CD4-positive, CD25-positive, alpha-beta regulatory T cell (primary cell): ENCODE measurements at places on chromosomes 6 and 20. TPM values are rescaled to one million over a fixed set of nuclear protein-coding genes. Genes with fewer than 3 reads are reported as not detected.
A peak's percentile ranks its signal among the peaks of the same experiment; 100 is the strongest.

GRCh38 chr6:39889229-39889628 lies 45.0 kb downstream of the MOCS1 start:
- no peaks in the 10 kb centered on the region for H3K4me1 ChIP-seq
- no peak for DNase-seq
- no peak overlapping the region for H3K4me3 ChIP-seq
- H3K36me3 ChIP-seq, result no peaks in the 10 kb centered on the region
- H3K27ac ChIP-seq, result no peak overlapping the region

DNA sequence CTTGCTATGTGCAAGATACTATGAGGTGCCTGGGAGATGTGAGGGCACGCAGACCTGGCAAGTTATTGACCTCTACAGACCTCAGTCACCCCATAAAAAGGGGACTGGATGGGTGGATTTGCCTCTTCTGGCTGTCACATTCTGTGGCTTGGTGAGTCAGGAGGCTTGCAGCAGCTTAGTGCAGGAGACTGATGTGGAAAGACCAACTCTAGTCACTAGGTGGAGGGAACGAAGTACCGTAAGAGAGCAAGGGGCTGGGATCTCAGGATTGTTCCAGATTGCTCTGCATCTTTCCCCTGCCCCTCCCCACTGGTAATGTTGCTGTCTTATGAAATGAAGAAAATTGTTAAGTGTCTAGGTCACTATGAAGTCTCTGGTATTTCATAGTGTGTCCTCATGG lies 3.3 kb downstream of the MAPRE1 start:
- H3K36me3 ChIP-seq, result peaks cover 18% of the 10 kb centered on the region
- H3K4me3 ChIP-seq, result peak overlapping the region; percentile 29
- H3K4me1 ChIP-seq, result peaks cover 50% of the 10 kb centered on the region
- DNase-seq, result no peak
- H3K27ac ChIP-seq, result peak overlapping the region; percentile 37

GRCh38 chr6:21521276-21521675 lies 72.3 kb upstream of the SOX4 start:
- no peak overlapping the region for H3K4me3 ChIP-seq
- no peaks in the 10 kb centered on the region for H3K27me3 ChIP-seq
- H3K36me3 ChIP-seq, result no peaks in the 10 kb centered on the region
- no peak for DNase-seq

GRCh38 chr6:152151920-152152319 lies 344.4 kb downstream of the ESR1 start:
- no peaks in the 10 kb centered on the region for H3K4me1 ChIP-seq
- H3K27me3 ChIP-seq, result no peaks in the 10 kb centered on the region
- DNase-seq, result no peak
- no peak overlapping the region for H3K4me3 ChIP-seq

The SCGN gene
- total RNA-seq, result not detected

The IMPG1 gene
- not detected for total RNA-seq

- H3K4me1 ChIP-seq, result no peaks in the 10 kb centered on the region
- no peak overlapping the region for H3K4me3 ChIP-seq
- H3K27ac ChIP-seq, result no peak overlapping the region
Observed at GRCh38 chr6:140669321-140669720, 1294.9 kb upstream of the CITED2 start.

The TINAG gene
- not detected for total RNA-seq

The LPA gene
- total RNA-seq, result not detected

The SLA2 gene
- total RNA-seq, result 39.4 TPM

- no peak overlapping the region for H3K4me3 ChIP-seq
- no peaks in the 10 kb centered on the region for H3K27me3 ChIP-seq
- peak; percentile 79 for DNase-seq
- no peak overlapping the region for H3K27ac ChIP-seq
Observed at GRCh38 chr6:89375427-89376267, 23.1 kb upstream of the UBE2J1 start.

The FAM83C gene
- not detected for total RNA-seq

DNA sequence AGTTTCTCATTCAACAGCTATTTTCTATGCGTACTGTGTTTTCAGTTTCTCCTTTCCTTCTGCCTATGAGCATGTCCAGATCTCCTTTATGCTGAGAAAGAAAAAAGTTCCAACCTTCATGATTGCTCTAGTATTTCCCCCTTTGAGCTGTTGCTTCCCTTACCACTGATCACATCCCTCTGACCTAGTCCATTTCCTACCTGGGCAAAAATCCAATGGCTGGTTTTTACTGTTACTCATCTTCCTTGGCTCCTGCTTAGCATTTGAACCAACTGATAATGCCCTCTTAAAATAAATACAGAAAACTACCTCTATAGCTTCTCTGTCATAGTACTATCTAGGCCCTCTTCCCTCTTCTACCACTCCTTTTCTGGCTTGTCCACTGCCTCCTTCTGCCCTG lies 6.0 kb downstream of the RFX6 start:
- peaks cover 6% of the 10 kb centered on the region for H3K27me3 ChIP-seq
- no peak overlapping the region for H3K4me3 ChIP-seq
- DNase-seq, result no peak
- H3K36me3 ChIP-seq, result no peaks in the 10 kb centered on the region

- H3K36me3 ChIP-seq, result no peaks in the 10 kb centered on the region
- H3K27me3 ChIP-seq, result peaks cover 5% of the 10 kb centered on the region
- no peak for DNase-seq
- no peak overlapping the region for H3K4me3 ChIP-seq
- H3K27ac ChIP-seq, result no peak overlapping the region
Observed at GRCh38 chr6:89032599-89032998, 48.0 kb upstream of the PNRC1 start.

- no peak overlapping the region for H3K27ac ChIP-seq
- H3K36me3 ChIP-seq, result no peaks in the 10 kb centered on the region
Observed at GRCh38 chr6:102902471-102902870, 1509.0 kb downstream of the GRIK2 start.

DNA sequence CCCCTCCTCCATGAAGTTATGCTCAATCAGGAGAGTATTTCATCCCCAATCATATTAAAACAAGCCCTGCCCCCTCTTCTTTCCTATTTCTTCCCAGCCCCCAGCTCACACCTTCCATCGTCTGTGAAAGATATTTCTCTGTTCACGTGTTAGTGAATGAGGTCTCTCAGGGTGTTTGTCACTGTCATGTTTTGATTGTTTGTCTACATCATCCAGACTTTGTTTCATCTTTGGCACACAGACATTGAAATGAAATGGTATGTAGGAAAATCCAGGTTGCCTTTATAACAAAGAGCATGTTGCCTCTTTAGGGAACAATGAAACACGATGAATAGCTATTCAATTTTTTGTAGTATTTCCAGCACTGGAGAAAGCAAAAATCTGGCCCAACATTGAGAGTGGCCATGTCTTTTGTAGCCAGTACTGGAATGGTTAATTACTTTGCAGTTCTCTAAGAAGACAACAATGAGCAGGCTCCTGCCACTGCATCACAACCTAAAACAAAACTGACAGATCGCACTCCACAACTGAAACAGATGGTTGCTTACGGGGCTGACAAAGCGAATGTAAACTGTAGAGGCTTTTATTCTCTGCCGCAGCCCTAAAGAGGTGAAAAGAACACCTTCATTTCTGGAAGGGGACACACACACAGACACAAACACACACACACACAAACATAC lies 543.6 kb upstream of the CITED2 start:
- no peak for DNase-seq
- H3K27me3 ChIP-seq, result peaks cover 1% of the 10 kb centered on the region
- H3K27ac ChIP-seq, result no peak overlapping the region
- no peak overlapping the region for H3K4me3 ChIP-seq

DNA sequence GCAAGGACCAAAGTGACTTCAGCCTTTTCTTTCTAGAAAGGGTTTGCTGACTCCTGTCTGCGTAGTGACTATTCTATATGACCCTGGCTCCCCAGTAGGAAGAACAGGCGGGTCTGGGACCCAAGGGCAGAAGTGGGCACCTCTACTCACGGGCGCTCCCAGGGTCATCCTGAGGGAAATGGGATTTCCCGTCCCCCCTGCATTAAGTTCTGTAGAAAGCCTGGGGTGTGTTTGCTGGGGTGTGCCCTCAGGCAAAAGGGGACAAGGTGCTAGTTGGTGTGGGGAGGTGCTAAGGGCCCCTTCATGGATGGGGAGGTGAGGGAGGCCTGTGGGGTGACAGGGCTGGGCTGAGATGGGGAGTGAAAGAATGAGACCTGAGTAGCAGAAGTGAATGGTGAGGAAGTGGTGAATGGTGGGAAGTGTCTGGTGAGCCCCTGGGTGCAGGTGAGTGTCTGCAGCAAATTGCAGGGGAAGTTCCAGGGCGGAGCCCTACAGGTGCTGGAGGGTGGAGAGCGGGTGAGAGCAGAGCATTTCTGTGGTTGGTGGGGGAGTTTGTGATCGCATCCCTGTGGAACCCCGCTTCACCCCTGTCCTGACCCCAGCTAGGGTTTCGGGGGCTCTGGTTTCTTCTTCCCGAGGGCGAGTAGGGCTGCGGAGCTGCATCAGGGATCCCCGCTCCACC lies 21.1 kb downstream of the RAET1L start:
- H3K4me3 ChIP-seq, result peak overlapping the region; percentile 66
- H3K27ac ChIP-seq, result peak overlapping the region; percentile 83
- peaks cover 5% of the 10 kb centered on the region for H3K27me3 ChIP-seq
- H3K4me1 ChIP-seq, result peaks cover 24% of the 10 kb centered on the region
- DNase-seq, result peak; percentile 56

The DST gene
- 3.8 TPM for total RNA-seq

The TBXT gene
- total RNA-seq, result not detected
